ENCODE measurements at places on chromosomes 6 and 20.

DNA sequence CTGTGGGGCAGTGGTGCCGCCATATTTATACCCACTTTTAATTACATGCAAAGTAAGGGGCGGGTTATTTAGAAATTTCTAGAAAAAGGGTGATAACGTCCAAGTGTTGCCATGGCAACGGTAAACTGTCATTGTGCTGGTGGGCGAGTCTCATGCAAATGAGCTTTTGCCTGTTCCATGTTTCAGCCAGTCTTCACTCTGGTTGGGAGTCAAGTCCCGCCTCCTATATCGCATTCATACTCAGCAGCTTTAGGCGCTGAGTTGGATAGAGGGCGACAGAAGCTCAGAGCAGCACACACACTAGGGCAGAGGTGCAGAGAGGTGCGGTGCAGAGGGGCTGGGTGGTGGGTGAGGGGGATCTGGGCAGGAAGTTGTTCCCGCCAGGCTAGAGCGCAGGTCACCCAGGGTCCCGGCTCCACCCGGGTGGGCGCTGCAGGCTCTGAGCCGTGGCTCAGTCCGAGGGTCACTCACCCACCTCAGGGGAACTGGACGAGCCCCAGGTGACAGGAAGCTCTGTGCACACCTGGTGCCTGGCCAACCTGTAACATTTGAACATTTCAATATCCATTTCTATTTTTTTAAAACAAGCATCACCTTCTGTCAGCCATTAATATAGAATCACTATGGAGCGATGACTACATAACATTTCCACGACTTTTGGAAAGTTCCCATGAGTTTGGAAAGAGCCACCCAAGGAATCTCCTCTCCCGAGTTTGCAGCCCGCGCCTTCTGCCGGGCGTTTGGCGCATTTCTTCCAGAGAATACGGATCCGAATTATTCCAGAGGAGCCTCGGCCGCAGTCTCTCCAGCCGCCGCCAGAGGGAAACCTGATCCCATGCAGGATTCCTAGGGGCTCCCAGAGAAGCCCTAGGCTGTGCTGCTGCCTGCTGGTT, 89.1 kb upstream of the PHACTR3 start:
- peak; percentile 64 for DNase-seq

GRCh38 chr6:135114355-135115145, 59.9 kb upstream of the HBS1L start:
- no peak for DNase-seq

GRCh38 chr6:56370561-56371211, 123.3 kb upstream of the COL21A1 start:
- peak; percentile 40 for DNase-seq

- DNase-seq, result no peak
Measured at GRCh38 chr20:58038123-58038654, 190.3 kb downstream of the ANKRD60 start.

DNA sequence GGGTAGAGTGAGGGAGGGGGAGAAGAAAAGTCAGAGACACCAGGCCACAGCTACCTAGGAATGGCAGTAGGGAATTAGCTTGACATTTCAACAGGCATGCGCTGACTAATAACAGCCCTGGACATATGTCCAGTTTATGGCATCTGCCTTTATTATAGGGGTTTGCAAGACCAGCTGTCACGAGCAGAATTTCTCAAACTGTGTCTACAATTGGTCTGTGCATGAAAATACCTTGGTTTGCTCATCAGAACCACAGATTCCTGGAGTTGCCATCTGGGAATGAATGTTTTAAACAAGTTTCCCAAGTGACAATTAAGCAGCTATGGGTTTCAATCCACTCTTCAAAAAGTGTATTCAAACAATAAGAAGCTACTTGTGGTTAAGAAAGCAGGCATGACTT, 110.3 kb upstream of the ENPP5 start:
- no peak for DNase-seq

DNA sequence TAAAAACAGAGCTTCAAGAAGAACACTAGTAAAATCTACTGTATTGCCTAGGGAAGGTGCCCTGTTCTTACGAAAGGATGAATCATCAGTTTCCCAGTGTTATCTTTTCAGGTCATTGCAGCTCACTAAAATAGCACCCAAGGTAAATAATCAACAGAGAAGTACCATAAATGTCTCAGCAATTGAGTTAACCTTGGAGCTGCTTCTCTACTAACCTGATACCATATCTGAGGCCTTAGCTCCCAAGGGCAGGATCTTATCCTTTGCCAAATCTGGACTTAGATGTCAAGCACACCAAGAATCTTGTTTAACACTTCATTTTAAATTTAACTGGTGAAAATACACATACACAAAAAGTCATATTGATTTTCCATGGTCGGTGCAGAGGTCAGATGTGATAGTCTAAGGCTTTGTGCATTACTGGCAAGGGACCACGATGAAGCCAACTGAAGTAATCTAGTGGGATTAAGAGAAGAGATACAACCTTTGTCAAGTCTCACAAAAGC, 81.5 kb downstream of the EDN1 start:
- no peak for DNase-seq

- peak; percentile 66 for DNase-seq
Measured at GRCh38 chr20:1266167-1266973, at the start of gene SNPH. SNPH (plus strand) TSS chr20:1266294; CDS start chr20:1296240, 29,946 bp downstream.

- DNase-seq, result no peak
Measured at GRCh38 chr20:56163806-56164205, 84.7 kb upstream of the MC3R start.

DNA sequence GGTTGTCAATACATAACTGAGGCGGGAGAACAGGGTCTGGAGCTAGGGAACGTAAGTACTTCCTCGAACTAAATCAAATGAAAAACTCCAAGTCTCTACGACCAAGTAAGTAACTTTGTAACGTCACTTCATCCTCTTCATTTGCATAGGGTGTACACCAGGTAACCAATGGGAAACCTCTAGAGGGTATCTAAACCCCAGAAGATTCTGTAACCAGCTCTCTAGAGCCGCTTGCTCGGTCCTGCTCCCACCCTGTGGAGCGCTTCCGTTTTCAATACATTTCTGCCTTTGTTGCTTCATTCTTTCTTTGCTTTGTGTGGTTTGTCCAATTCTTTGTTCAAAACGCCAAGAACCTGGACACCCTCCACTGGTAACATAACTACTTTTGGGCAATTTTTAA, 133.5 kb upstream of the TMEM170B start:
- no peak for DNase-seq

GRCh38 chr6:125252891-125253290, 48.9 kb downstream of the HDDC2 start:
- no peak for DNase-seq

DNA sequence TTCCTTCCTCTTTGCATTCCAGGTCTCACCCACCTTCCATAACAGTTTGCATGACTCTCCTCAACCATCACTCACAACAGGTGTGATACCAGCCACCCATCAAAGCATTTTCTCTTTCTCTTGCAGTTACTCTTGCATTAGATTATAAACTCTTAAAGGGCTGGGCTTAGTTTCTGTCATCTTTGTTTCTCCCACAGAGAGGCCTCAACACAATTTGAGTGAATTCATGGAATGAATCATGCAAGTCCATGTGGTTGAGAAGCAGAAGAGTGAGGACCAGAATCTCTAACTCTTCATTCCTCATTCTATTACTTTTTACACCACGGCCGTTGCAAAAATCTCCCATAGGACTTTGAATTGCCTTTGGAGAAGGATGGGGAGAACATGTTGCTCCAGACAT, 31.4 kb downstream of the OGFRL1 start:
- DNase-seq, result no peak

DNA sequence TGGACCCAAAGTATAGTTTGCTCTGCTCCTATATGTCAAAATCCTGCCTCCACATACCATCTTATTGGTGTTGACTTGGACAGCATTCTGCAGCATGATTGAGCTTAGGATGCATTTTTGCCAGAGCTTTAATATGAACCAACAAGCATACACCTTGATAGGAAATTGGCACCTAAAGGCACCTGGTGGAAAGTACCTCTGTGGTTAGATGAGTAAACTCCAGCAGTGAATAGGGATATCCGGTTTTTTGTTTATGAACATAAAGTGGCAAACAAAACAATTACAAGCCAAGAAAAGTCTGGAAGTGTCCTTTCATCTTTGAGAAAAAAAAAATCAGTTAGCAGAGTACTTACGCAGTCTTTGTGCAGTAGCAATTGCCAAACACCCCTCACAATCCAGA, 6.2 kb upstream of the CYP24A1 start:
- no peak for DNase-seq

GRCh38 chr20:51091406-51092195, 68.7 kb upstream of the KCNG1 start:
- no peak for DNase-seq

- no peak for DNase-seq
Measured at GRCh38 chr6:158654960-158655489, 5.2 kb downstream of the SYTL3 start.

DNA sequence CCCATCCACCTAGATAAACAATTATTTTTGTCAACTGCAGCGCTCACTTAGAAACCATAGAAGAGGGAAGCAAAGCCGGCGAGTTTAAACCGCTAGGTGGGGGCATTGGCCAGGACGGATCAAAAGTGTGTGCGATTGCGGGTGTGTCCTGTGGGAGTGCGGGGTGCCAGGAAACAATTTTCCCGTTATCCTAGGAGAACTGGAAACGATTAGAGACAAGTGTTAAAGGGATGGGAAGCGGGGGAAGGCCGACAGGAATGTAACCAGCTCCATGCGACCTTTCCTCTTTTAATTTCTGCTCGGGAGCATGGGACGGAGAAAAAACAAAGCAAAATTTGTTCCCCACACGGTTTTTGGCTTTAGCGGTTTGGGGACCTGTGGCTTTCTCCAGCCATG, 2.8 kb upstream of the HTR1B start:
- DNase-seq, result no peak
